ENCODE measurements at places on chromosomes 13 and 19.

DNA sequence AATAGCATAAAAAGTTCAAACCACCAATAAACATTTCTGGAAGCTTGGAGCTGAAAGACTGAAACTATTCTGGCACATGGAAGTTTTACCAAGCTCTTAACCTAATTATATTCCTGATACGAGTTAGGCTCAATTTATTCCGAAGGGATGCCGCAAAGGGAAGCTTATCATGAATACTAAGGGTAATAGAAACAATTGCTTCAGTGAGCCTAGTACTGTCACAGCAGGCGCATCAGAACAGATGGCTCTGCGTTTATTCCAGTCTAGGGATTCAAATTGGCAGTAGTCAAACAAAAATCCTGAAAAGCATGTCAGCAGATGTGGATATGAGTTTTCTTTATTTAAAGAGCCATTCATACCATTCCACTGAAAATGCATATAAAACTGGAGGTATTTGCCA lies 779.5 kb downstream of the GPC5 start:
- DNase-seq, result no peak

DNA sequence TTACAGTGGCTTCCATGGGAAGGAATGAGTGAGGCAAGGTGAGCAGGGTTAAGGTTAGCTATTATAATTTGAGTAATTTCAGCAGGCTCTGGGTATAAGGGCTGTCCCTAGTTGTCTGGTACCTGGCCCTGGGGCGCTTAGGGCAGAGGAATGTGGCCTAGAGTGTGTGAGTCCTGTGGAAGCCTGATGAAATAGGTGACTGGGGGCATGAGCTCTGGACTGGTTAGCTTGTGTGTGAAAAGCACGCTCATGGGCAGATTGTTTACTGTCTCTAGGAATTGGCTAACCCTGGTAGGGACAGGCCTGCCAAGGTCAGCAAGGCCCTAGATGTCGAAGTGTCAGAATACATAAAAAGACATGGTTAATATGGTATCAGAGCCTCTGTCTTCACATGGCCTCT lies 42.5 kb downstream of the SPRYD7 start:
- no peak for DNase-seq

GRCh38 chr19:4991996-4992698 lies 23.2 kb downstream of the KDM4B start:
- no peak for DNase-seq

DNA sequence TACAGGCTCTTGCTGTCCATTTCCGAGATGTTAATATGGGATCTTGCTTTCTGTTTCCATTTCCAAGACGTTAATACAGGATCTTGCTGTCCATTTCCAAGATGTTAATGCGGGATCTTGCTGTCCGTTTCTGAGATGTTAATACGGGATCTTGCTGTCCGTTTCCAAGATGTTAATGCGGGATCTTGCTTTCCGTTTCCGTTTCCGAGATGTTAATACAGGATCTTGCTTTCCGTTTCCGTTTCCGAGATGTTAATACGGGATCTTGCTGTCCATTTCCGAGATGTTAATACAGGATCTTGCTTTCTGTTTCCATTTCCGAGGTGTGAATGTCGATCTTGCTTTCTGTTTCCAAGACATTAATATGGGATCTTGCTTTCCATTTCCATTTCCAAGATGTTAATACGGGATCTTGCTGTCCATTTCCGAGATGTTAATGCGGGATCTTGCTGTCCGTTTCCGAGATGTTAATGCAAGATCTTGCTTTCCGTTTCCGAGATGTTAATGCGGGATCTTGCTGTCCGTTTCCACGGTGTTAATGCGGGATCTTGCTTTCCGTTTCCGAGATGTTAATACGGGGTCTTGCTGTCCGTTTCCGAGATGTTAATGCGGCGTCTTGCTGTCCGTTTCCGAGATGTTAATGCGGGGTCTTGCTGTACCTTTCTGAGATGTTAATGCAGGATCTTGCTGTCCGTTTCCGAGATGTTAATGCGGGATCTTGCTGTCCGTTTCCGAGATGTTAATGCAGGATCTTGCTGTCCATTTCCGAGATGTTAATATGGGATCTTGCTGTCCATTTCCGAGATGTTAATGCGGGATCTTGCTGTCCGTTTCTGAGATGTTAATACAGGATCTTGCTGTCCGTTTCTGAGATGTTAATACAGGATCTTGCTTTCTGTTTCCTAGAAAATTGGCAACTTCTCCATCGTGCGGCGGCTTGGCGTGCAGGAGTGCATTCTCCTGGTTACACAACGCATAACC lies 38.3 kb downstream of the PEX11G start:
- no peak for DNase-seq

- peak; percentile 45 for DNase-seq
Measured at GRCh38 chr19:38543807-38544568, 73.8 kb downstream of the MAP4K1 start.

GRCh38 chr13:45331692-45332035 lies 9.3 kb downstream of the TPT1 start:
- no peak for DNase-seq

GRCh38 chr13:48976576-48977285 lies 1.0 kb downstream of the FNDC3A start:
- DNase-seq, result peak; percentile 79

- DNase-seq, result no peak
Measured at GRCh38 chr13:39588384-39588783, 14.6 kb downstream of the LHFPL6 start.

- no peak for DNase-seq
Measured at GRCh38 chr19:679418-680286, 3.5 kb downstream of the FSTL3 start.

DNA sequence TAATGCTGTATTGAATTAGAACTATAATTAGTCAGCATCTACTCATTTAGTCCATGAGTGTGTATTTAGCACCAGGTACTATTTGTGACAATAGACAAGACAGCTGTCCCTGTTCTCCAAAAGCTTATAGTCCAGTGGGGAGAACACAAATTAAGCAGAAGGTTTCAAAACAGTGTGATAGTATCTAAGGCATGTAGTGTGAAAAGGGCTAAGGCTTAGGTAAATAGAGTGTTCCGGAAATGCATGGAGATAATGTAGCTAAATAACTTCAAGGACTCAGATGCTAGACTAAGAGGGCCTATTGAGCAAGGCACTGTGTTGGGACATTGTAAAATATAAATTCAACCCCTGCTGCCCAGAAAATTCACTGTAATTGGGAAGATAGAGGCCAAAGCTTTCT lies 144.1 kb upstream of the MIR17HG start:
- DNase-seq, result peak; percentile 83

- no peak for DNase-seq
Measured at GRCh38 chr19:53055117-53055516, 10.6 kb downstream of the ERVV-2 start.

GRCh38 chr13:23763318-23763717 lies 125.9 kb downstream of the MIPEP start:
- no peak for DNase-seq

GRCh38 chr19:30379841-30380610 lies 7.8 kb downstream of the ZNF536 start:
- no peak for DNase-seq

DNA sequence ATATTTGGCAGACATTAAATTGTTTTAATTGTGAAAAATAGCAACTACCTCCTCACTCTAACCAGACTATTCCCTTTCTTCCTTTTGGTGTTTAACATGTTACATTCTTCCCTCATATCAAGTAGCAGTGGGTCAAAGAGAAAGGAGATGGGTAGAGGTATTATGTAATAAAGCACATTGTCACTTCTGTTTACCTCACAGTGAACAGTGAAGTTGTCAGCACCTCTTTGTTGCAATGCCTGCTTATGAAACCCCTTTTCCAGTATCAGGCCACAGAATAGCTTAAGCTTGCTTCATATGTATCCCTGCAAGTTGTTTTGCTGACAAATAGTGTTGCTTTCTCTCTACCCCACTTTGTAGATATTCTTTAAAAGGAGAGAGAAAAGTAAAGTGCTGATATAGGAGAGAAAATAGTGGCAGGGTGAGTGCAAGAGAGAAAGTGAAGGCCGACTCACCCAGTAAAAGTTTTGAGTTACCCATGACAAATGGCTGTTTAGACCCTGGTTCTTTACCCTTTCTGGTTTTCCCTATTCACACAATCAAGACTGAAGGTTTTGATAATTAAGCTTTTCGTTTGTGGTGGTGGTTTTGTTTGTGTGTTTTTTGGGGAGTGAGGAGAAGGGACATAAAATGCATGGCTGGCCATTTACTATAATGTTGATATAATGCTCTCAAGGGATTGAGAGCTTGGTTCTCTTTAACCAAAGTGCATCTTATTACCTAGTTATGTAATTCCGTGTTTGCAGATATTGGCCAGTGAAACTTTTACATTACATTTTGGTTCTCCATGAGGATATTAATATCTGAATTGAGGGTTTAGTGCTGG lies 3.7 kb downstream of the ITM2B start:
- no peak for DNase-seq

GRCh38 chr13:27791146-27791900 lies 960 bp upstream of the GSX1 start:
- no peak for DNase-seq

GRCh38 chr13:91346850-91347201 lies 661 bp upstream of the MIR17HG start:
- DNase-seq, result peak; percentile 30

DNA sequence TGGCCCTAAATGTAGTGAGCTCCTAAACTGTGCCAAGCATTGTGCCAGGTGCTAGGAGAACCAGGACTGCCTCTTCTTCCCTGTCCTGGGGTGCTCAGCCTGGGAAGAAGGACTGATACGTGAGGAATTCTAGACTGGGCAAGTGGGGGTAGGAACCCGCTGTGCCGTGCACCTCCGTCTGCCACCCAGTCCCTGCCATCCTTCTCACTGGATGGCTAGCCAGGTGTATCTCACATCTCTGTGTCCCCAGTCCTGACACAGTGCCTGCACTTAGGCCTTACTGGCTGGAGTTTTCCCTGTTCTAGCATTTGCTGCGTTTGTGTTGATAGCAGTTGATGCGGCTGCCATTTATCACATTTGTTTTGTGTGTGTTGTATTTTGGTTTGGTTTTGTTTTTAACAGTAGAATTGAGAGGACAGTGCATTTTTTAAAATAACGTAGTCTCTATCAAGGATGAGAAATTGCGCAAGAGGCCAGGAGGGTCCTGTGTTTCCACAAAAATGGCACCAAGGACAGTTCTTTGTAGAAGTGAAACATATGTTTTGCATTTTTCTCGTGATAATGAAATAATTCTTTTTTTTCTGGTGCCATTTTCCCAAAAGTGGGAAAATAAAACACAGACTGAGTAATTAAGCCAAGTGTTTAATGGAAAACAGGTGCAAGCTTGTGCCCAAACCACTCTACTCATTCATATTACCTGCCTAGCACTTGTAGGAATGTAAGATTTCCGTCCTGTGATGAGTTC lies 4.7 kb upstream of the GPR183 start:
- DNase-seq, result no peak

DNA sequence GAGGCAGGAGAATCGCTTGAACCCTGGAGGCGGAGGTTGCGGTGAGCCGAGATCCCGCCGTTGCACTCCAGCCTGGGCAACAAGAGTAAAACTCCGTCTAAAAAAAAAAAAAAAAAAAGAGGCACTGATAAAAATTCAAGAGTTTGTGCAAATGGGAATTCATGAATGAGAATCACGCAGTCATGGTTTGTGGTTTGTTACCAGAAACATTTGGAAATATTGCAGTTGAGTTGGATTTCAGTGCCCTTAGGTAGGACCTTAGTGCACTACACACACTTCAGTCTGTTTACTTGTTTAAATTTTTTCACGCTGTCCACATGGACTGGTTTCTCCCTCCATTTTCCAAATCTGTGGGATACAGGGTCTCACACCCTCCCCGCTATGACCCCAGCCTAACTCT lies 28.4 kb downstream of the ZNF844 start:
- no peak for DNase-seq

Data from DMS153 (cell line).